ENCODE measurements at places on chromosomes 4 and X.

- no peak for DNase-seq
Measured at GRCh38 chrX:20382518-20383297, 116.0 kb upstream of the RPS6KA3 start.

GRCh38 chr4:39235696-39236095 lies 53.4 kb downstream of the WDR19 start:
- DNase-seq, result no peak

GRCh38 chr4:70722199-70722791 lies 531 bp downstream of the RUFY3 start:
- no peak for DNase-seq

DNA sequence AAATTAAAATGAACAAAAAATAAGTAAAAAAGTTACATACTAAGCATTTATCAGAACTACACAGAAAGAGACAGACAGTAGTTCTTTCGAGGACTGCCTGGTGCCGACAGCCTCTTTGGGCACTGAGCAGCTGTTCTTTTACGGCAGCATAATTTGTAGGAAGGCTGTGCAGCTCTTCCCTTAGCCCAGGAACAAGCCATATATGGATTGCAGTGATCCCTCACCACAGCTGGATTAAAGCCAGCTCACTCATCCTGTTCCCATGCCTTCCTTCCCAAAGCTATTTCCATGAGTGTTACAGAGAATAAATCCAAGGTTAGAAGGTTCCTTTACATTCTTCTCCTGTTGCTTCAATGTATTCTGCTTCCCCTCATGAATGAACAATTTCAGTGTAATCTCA lies 71.7 kb downstream of the DDX60L start:
- no peak for DNase-seq

- DNase-seq, result no peak
Measured at GRCh38 chr4:40448875-40449274, 113.7 kb downstream of the CHRNA9 start.

GRCh38 chr4:6423575-6423974 lies 48.8 kb downstream of the PPP2R2C start:
- DNase-seq, result no peak

GRCh38 chr4:113905301-113905700 lies 74.1 kb downstream of the ARSJ start:
- no peak for DNase-seq

GRCh38 chr4:125317525-125317877 lies 2.7 kb downstream of the FAT4 start:
- DNase-seq, result no peak

DNA sequence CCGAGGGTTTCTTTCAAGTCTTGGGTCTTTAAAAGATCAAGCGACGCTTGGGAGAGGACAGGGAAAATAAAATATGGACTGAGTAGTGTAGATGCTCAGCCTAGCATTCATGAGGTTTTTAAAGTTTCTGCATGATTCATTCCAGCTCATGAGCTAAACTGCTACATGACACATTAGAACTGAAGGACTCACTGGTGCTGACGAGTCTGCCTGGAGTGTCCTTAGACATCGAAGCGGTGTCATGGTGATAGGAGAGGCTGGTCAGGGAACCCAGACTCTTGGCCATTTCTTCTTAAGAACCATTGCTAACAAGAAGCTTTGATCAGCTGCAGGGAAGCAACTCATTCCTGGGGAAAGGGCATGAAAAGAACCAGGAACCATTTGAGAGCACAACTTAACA lies 158.6 kb downstream of the TRIML1 start:
- no peak for DNase-seq

DNA sequence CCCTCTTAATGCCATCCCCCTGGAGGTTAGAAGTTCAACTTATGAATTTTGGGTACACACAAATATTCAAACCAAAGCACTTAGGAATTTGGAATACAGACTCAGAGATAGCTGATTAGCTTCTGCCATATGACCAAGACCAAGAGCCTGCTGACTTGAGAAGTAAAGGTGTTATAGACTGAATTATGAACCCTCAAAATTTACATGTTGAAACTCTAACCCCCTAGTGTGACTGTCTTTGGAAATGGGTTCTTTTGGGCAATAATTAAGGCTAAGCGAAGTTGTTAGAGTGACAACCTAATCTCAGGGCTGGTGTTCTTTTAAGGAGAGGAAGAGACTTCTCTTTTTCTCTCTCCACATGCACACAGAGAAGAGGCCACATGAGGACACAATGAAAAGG lies 151.2 kb downstream of the COX18 start:
- no peak for DNase-seq
